ENCODE measurements at places on chromosomes 2 and 18. TPM values are rescaled to one million over a fixed set of nuclear protein-coding genes. Genes with fewer than 3 reads are reported as not detected.

The DNER gene
- 0.28 TPM for total RNA-seq

The MTA3 gene
- total RNA-seq: 89.8 TPM

The XDH gene
- total RNA-seq: 5.7 TPM

The MOGAT1 gene
- 0.35 TPM for total RNA-seq

The ERBB4 gene
- not detected for total RNA-seq
